Right renal pelvis (tissue), 4 donors: ENCODE measurements at places on chromosomes 7 and 10. TPM values are rescaled to one million over a fixed set of nuclear protein-coding genes. Genes with fewer than 3 reads are reported as not detected.
A peak's percentile ranks its signal among the peaks of the same experiment; 100 is the strongest.

The PRSS37 gene
- 0.17 TPM for polyA plus RNA-seq

GRCh38 chr7:98641646-98642500, 24.8 kb downstream of the NPTX2 start:
- peak; percentile 26 for DNase-seq

- DNase-seq: no peak
Measured at GRCh38 chr7:110483553-110483952, 607.4 kb upstream of the LRRN3 start.

DNA sequence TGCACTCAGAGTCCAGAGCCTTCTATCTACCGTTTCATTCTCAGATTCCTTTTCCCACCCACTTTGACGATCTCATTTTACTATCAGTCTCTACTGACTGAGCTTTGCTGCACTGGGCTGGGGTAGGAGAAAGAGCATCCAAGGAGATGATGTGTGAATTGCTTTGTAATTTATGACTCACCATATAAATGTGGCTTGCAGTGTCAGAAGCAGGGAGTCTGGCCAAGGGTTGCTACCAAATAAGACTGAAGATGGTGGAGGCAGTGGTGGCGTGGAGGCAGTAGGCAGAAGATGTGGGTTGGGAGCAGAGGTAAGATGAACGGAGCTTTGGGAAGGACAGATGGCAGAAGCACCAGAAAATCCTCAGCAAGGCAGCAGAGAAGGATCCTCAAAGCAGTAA, 73.3 kb upstream of the AGK start:
- no peak for DNase-seq

DNA sequence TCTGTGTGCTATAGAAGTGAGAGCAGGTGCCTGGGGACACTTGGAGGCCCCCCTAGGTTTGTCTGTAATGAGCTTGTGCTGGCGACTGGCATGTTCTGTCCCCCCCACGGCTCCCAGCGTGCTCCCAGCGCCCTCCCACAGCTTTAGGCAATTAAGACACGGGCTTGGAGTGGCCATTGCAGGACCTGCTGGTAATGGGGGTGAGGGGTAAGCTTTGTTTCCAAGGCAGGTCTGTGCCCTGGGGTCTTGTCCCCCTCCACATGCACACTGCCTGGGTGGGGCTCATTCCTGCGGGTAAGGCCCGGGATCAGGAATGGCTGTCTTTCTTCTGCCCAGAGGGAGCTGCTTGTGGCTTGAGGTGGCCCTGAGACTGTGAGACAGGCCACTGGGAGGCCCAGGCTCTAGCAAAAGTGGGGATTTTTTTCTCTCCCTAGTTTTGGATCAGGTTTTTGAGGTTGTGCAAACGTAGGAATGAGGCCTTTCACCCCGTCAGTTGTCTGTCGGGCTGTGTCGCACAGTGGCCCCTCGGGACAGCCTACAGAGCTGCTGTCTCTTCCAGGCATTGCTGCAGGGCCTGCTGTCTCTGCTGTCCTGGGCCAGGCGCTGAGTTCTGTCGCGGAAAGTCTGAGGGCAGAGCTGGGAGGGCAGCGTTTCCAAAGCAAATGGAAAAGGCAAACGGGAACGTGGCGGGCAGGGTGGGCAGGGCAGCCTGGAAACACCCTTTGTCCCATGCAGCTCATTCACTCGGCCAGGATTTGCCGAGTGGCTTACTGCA, 107.4 kb downstream of the LHPP start:
- DNase-seq: no peak

DNA sequence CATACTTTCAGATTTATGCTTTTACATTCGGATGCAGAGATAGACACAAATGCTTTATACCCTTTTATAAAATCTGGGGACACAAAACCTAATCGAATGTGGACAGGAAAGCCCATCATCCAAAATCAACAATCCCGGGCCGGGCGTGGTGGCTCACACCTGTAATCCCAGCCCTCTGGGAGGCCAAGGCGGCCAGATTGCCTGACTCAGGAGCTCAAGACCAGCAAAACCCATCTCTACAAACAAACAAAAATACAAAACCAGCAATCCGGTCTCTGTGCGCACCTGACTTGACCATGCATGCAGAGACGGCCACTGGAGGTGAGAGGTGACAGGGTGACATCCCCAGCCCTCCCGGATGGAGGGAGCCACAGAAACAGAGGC, 13.5 kb downstream of the COBL start:
- no peak for DNase-seq

The PRF1 gene
- 0.70 TPM for polyA plus RNA-seq

The RSPH10B gene
- polyA plus RNA-seq: 0.35 TPM

DNA sequence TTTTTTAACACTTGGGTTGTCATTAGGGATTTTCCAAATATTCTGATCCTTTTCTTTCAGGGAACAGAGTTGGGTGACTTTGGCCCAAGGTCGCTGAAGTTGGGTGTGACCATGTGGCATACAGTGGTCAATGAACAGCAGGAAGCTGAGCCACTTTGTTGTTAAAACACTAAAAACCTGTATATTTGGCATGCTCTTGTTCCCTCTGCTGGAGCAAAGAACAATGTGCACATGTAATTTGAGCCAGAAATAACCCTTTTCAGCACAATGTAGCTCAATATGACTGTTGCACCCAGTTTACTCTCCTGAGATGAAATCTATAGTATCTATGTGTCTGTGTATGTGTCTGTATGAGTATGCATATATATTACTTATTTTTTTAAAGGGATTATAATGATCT, 74.9 kb downstream of the ADCYAP1R1 start:
- no peak for DNase-seq

- DNase-seq: no peak
Measured at GRCh38 chr10:116101616-116102315, 171.2 kb downstream of the GFRA1 start.

- no peak for DNase-seq
Measured at GRCh38 chr7:47846138-47846836, 102.0 kb downstream of the PKD1L1 start.

- DNase-seq: no peak
Measured at GRCh38 chr10:103745341-103746247, 109.8 kb downstream of the SH3PXD2A start.

DNA sequence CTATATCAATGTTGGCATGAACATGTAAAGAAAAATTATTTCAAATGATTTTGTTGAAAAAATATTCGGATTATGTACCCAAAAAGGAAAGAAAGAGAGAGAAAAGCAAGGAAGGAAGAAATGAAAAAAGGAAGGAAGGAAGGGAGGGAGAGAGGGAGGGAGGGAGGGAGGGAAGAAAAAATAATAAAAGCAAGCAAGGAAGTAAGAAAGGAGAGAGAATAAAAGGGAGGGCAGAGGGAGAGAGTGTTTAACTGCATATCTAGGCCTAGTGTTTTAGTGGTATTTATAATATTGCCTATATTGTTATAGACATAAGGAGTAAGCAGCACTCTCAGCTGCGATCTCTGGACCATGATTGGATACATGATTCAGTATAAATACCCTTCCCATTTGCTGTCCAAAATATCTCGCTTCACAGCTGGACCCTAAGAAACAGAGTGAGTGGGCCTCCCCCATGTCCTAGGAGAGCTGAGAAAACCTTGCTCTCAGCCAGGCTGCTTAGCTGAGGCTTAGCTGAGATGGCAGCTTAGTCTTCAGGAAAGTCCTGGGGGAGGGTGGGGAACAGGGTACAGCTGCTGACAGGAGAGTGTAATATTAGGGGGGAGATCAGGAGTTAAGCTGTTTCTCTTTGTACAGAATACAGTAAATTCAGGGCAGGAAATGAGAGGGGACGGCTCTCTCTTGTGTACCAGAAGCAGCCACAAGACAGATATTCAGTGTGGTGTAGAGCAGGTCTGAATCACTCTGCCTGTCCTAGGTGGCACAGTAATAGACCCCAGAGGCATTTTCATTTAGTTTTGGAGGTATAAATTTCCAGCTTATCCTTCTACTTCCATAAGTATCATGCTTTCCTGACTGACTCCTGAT, 66.8 kb upstream of the TARP start:
- DNase-seq: no peak

DNA sequence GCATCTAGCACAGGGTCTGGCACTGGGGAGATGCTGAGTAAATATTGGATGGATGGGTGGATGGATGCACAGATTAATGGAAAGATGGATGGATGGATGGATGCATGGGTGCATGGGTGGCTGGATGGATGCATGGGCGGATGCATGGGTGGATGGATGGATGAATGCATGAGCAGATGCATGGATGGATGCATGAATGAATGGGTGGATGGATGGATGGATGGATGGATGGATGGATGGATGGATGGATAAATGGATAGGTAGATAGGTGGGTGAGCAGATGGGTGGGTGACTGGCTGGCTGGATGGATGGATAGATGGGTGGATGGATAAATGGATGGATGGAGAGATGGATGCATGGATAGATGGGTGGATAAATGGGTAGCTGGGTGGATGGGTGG, 5.7 kb downstream of the PAX4 start:
- no peak for DNase-seq

- DNase-seq: no peak
Measured at GRCh38 chr7:88465600-88465999, 158.9 kb upstream of the STEAP4 start.

GRCh38 chr7:780516-780915, 51.8 kb upstream of the SUN1 start:
- no peak for DNase-seq

DNA sequence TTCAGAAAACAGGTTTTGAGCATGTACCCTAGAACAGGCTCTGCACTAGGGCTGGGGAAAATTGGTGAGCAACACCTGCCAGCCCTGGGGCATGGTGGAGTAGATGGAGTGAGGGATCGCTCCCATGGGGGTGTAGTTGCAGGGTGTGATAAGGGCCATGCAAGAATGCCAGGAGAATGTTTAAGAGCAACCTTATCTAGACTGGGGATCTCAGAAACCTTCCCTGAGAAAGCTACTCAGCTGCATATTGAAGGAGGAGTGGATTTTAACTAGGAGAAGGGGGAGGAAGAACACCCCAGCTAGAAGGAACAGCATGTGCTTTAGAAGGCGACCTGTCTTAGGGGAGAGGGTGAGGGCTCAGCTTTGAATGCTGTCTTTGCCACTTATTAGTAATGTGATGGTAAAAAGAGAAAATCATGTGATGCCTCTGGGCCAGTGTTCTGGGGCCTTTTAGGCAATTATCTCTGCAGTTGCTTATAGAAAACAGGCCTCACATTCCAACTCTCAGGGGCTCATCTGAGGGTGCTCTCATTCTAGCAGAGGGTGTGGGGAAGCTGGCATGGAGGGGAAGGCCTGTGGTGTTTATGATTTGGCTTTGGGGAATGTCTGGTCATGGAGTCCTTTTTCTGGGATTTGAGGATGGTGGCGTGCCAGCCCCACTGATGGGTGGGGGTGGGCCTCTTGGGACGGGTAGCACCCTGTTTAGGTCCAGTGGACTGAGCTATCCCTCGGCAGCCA, 225.4 kb downstream of the BMPER start:
- DNase-seq: no peak
